ENCODE measurements at places on chromosomes 6 and 20.

DNA sequence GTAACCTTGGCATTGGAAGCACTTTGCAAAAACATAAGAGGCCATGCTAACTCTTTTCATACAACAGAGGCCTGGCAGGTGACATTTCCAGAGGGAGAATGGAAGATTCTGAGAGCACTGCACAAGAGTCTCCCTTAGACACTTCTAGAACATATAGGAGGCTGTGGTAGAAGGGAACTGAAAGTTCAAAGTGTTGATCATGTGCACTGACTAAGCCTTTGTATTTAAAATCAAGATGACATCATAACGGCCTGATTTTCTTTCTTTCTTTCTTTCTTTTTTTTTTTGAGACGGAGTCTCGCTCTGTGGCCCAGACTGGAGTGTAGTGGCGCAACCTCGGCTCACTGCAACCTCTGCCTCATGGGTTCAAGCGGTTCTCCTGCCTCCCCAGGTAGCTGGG is 26.8 kb upstream of the DNAAF9 start:
- no peak for DNase-seq

GRCh38 chr6:158049055-158050028 is 67.7 kb downstream of the SYNJ2 start:
- no peak for DNase-seq

- DNase-seq = peak; percentile 24
These were observed 177.2 kb upstream of the TAB2 start for GRCh38 chr6:149140137-149140909.

- no peak for DNase-seq
These were observed 11.2 kb downstream of the SLC22A2 start for GRCh38 chr6:160247457-160247883.

DNA sequence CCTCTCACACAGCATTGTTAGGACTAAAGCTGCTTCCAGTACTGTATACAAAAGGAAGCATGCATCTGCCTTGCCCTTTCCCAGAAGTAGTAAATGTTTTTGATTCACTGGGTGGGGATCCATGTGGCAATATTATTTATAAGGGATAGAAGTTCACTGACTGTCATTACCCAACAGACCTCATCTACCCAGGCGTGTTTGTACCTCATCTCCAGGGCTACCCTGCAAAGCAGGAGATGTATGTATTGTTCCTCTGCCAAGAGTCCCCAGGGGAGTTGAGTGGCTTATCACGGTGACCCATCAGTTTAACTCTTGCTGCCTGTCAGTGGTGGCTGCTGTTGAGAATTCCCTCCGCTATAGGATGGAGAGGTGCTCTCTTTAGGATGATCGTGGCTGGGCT is 42.5 kb downstream of the SLC24A3 start:
- DNase-seq = no peak

DNA sequence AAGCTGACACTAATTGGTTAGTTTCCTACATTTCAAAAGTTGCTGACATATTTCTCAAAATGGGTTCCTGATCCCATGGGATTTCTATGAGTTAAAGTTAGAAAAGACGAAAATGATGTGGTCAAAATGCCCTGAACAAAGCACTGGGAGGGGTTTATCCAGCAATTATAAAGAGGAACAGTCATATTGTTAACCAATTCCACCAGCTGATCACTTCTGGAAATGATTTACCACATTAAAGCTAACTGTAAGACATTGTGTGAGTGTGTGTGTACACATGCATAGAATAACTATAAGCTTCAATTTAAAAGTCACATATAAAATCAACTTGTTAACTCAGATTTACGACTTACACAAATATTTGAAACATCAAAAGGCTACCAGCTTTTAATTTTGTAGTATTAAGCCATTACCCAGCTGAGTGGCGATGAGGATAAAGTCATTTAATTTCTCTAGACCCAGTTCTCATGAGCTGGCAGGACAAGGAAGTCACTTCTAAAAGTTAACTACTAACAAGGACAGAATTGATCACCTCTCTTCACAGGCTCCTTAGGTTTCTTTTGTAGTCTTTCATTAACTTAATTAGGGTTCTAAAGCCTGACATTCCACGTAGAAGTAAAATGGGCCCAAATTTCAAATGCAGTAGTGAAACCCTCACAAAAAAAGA is 40.4 kb downstream of the MAN1A1 start:
- DNase-seq = no peak

DNA sequence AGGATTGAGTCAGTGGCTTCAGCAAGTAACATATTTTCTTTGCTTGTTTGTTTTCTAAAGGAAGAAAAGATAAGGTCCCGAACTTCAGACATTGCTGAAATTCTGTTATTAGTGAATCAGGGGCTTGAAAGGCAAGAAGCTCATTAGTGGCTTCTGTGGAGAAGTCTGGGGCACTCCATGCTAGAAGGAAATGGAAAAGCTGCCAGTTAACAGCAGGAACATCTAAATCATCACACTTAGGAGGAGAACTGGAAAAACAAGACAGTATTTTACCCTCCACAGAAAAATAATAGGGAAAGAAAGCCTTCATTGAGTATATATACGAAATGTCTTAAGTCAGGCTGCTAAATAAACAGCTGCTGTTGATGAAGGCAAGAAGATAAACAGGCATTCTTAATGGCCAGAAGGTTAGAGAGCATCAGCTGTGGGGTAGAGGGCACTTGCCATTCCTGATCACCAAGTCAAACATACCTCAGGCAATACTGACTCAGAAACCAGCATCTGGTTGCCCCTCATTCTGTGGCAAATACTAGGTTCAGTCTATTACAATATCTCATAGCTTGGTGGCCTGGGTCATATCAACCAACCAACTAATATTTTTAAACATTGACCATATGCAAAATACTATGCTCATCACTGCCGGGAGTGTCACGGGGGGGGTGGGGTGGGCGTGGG is 143.2 kb upstream of the TENT5A start:
- no peak for DNase-seq

GRCh38 chr6:43942011-43942442 is 172.0 kb downstream of the VEGFA start:
- no peak for DNase-seq
